ENCODE measurements at places on chromosomes 13 and 19.

DNA sequence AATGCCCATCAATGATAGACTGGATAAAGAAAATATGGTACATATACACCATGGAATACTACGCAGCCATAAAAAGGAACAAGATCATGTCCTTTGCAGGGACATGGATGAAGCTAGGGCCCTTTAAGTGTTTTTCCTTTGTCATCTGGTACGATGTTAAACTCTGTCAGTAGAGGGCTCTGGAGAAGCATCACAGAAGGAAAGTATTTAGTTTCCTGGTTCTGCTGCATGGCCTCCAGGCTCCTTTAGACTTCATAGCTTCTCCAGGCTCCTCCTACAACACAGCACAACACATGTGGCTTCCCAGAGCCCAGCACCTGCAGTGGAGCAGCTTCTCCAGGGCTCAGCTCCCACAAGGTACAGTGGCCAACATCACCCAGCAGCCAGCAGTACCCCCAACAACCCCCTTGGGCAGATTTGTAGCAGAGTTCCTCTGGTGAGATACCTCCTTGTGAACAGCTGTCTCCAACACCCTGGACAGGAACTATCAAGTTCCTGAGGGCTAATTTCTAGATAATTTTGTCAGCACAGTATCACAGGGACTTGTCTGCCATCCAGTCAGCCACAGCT, 63.4 kb downstream of the KCTD12 start:
- DNase-seq = no peak

DNA sequence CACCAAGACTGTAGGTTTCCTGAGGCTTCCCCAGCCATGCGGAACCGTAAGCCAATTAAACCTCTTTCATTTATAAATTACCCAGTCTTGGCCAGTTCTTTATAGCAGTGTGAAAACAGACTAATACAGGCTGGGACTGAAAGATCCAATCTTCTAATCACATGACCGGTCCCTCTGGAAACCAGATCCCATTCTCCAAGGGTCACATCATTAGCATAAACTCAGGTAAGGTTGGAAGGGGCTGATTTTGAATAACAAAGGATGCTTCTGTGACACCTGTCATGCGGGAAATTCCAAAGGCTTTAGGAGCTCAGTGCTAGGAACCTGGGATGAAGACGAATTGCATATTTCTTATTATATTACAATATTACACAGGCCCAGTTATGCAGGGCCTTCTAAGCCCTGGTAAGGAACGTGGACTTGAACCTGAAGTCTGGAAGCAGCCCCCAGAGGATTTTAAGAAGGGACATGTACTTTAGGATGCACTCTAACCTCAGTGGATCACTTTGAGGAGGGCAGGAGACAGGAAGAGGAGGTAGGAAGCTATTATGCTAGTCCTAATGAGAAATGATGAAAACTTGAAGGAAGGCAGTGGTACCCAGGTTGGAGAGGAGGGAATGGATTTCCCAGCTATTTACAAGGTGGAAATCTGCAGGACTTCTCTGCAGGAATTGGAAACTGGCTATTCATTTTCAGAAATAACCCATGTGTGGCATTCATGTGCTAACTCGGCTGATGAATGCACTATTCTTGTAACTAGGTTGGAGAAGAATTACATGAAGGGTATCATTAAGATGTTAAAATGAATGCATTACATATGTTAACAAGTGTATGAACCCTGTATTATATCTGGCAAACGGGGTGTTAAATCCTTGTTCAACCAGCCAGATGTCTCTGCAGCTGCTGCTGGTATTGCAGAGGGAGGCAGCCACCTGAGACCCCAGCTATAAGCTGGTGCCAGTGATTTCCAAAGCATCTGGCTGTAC, 19.3 kb downstream of the TNFSF11 start:
- no peak for DNase-seq

GRCh38 chr13:44331446-44331845, 42.2 kb upstream of the SERP2 start:
- DNase-seq = no peak

GRCh38 chr19:34260771-34261173, 6.4 kb downstream of the GARRE1 start:
- DNase-seq = no peak

DNA sequence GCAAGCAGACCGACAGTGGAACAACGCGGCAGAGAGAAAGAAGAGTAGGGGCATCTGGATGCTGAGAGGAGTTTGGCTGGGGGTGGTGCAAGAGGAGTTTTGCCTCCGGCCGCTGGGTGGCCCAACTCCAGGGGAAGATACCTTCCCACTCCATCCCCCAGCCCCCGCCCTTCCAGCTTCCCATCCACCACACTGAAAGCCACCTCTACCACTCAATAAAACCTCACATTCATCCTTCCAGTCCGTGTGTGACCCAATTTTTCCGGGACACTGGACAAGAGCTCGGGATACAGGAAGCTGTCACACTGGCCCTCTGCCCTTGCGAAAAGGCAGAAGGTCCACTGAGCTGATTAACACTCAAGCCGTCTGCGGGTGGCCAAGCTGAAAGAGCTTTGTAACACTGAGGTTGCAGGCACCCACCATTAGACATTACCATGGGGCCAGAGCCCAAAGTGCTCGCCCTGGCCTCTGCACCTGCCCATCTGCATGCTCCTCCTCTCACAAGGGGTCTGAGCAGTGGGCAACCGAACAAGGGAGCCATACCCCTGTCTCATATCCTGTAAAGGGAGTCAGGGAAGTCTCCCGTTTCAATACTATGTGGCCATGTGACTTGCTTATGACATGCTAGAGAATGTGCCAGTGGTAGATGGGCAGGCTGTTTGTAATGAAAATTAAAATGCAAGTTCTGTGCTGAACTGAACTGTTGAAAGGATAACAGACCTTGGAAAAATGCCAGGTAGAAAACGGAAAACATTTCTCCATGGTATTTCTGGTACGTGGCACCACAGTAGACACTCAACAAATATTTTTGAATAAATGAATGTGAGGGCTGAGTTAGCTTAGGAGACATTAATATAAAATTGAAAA, 205.1 kb upstream of the STARD13 start:
- no peak for DNase-seq

DNA sequence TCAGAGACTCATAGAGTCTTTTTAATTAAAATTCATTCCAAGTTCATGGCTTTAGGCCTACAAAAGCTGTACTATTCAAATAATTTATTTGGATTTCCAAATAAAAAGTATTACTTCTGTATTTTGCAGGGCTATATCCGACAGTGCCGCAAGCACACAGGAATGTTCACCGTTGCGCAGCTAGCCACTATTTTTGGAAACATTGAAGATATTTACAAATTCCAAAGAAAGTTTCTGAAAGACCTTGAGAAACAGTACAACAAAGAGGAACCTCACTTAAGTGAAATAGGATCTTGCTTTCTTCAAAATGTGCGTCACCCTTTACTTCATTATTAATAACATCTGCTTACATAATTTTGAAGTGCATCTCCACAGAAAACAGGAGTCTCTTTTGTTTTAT, 20.5 kb upstream of the C1QTNF9 start:
- no peak for DNase-seq

GRCh38 chr19:35752746-35753350, 4.0 kb downstream of the HSPB6 start:
- DNase-seq = no peak

- no peak for DNase-seq
These were observed 669.2 kb downstream of the DIAPH3 start for GRCh38 chr13:59494560-59494970.

- DNase-seq = no peak
These were observed 3.8 kb upstream of the ATP1A3 start for GRCh38 chr19:41997851-41998229.

GRCh38 chr13:99269627-99270241, 11.6 kb upstream of the GPR18 start:
- DNase-seq = peak; percentile 21

- no peak for DNase-seq
These were observed 116.9 kb downstream of the IER2 start for GRCh38 chr19:13267131-13267530.

DNA sequence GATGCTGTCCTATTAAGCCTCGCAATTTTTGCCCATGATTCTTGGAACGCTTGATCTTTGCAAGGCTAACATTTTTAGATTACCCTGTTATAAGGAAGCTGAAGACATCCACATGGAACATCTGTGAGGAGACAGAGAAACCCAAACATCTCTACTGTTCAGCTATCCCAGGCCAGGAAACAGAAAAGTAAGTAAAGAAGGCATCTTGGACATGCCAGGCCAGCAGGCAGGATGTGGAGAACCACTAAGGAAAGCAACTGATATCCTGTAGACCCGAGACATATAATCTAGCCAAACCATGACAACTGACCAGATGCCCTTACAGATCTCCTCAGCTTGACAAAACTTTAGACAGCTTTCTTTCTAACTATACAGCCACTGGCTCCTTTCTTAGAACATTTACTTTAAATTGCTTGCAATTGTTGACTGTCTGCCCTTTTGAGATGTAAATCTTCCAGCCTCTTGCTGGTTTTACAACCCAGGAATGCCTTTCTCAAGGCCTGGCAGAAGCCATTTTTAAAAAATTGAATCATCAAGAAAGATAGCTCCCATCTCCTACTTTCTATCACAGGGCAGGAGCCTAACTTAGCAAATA, 255.8 kb upstream of the DACH1 start:
- DNase-seq = no peak

DNA sequence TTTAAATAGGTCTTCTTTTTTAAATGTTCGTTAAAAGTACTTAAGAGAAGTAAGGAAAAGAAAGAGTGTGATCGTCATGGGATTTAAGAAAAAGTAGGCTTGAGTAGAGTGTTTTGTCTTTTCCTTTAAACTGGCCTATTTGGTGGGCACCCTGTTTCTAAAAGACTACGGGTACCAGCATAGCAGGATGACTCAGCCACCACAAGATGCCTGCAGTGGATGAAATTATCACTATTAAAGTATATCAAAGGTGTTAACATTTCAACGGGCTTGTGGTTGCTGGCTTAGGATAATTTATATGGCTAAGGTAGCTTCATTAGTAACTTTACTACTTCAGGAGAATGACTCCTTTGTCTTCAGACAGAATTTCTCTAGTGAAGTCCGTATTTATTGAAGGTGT, 112.6 kb downstream of the STARD13 start:
- DNase-seq = no peak

DNA sequence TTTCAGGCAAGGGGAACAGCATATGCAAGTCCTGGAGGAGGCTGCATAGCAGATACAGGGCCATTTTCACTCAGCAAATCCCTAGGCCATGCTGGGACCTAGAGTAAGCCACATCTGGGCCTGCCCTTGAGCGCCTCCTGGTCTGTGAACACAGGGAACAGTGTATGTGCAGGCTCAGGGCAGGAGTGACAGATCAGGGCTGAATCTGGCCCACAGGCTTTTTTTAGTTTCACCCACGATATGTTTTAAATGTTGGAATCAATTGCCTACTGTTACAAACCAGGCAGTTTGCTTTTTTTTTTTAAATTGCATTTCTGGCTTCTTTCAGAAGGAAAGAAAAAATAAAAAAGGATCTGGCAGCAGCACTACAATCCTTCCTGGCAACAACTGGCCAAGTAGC, 1.5 kb upstream of the TMEM145 start:
- no peak for DNase-seq

GRCh38 chr13:65966991-65967451, 1263.1 kb downstream of the PCDH9 start:
- no peak for DNase-seq

- DNase-seq = no peak
These were observed 185.0 kb downstream of the TUBA3C start for GRCh38 chr13:18996627-18997051.

GRCh38 chr19:4102339-4103079, 21.4 kb downstream of the MAP2K2 start:
- DNase-seq = no peak

- DNase-seq = no peak
These were observed 341.3 kb downstream of the SPRY2 start for GRCh38 chr13:79999601-80000000.

DNA sequence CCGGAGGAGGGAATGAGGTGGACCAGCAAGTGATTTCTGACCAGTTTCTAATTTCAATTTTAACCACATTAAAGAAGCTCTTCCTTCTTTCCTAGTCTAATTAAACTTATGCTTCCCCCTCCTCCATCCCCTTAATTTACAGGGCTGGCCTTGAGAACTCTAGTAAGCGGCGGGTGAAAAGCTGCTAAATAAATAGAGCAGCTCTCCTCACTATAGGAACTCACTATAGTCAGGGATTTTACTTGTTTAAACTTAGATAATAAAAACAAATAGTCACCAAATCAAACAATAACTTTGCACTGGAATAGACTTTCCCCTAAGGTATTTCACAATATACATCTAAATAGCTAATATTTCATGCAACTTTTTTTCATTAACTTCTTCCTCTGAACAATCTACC, 1838.2 kb upstream of the PRR20A start:
- DNase-seq = no peak

- no peak for DNase-seq
These were observed 5.9 kb upstream of the HOMER3 start for GRCh38 chr19:18946918-18947317.

DNA sequence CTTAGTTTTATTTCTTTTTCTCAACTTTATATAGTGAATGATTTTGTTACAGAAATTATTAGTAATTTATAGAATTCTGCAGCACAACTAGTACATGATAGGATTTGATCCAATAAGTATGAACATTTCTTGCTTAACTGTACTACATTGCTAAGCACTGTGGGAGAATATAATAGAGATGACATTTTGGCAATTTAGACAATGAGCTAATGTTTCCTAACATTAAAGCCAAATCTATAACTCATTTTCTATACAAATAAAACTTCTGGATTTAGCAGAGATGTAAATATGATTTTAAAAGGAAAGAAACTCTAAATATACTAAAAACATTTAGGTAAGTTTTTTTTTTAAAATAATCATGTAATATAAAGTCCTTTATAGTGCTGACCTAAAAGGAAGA, 87.3 kb downstream of the FNDC3A start:
- DNase-seq = no peak

DNA sequence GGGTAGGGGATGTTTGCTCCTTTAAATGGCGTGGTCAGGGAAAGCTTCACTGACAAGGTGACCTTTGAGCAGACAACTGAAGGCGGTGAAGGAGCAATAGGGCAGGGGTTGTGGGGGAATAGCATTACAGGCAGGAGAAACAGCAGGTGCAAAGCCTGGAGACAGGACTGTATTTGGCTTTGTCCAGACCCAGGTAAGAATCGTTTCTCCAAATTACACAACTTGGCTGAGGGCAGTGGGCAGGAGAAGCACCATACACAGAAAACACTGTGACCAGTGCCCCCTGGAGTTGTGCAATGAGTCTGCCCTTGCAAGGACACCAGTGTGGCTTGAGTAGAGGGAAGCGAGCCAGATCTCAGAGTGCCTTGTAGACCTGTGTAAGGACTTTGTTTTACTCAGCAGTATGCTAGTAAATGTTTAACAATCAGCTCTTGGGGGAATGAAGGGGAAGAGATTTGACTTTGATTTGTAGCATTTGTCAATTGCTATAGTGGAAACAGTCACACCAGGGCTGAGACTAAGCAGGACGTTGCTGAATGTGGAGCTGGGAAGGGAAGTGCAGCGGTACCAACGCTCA, 360.0 kb downstream of the DCT start:
- DNase-seq = no peak

- DNase-seq = no peak
These were observed 576.2 kb downstream of the UQCRFS1 start for GRCh38 chr19:28636706-28637105.

DNA sequence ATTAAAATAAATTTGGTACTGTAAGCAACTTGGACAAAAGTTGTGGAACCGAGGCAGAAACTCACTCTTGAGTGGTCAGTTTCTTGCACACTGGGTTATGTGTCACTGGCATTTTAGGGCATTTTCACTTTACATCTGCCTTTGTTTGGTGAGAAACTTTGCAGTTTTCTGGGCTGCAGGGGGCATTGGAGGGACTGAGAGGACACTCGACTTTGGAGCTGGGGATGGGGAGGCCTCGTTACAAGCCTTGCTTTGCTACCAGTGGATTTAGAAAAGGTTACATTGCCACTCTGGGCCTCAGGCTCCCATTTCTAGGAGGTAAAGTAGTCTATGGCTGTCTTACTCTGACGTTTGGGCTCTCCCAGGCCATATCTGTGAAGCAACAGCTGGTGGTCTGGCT, 41.9 kb upstream of the ZNF536 start:
- no peak for DNase-seq

Data from NCI-H510A treated with DMSO at 0.1 percent for 48 hours (cell line).